ENCODE measurements at places on chromosomes 3 and 15.
A peak's percentile ranks its signal among the peaks of the same experiment; 100 is the strongest.

- DNase-seq = no peak
Observed at GRCh38 chr15:88865498-88866099, 29.7 kb downstream of the HAPLN3 start.

- DNase-seq = no peak
Observed at GRCh38 chr3:171786997-171787396, 23.3 kb downstream of the PLD1 start.

DNA sequence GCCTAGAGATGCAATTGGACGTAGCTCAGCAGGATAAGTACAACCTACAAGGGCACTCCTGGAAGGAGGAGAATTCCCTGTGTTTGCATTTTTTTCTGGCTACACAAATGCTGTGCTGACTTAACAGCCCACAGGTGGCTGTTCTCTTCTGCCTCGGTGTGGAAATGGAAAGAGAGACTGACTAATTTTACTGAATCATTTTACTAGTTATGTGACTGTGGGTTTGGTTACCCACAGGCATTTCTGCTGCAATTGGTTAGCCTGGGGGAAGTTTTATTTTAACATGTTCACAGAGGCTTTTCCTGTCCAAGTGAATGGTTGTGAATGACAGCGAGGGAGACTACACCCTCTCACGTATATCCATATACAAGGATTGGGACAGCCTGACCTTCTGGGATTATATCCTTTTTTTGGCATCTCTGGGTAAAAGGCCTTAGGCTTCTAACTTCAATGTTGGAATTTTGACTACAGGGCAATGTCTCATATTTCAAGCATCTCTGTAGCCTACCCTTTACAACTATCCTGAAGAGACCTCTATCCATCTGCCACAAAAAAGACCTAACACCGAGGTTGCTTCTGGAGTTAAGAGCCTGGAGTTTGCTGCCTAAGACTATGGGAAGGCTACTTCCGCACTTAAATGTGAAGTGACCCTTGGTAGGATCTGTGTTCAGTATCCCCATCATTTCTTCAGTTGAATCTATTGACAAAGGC, 67.2 kb upstream of the TP63 start:
- no peak for DNase-seq

GRCh38 chr3:50570508-50571279, 1.4 kb downstream of the HEMK1 start:
- DNase-seq = no peak

DNA sequence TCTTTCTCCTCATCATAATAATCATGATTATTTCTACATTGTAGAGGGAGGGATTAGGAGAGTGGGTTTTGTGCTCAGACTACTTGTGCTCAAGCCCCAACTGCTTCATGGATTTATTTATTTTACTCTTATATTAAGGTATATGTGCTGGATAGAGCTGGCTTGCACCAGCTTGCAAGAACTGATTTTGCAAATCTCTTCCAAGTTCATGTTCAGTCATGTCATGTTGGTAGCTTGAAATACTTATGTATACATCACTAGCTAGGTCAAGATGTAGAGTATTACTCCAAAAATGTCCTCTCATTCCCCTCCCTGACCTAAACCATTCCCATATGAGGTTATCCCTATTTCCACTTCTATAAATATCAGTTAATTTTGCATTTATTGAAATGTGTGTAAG, 293.9 kb upstream of the RBMS3 start:
- DNase-seq = no peak

DNA sequence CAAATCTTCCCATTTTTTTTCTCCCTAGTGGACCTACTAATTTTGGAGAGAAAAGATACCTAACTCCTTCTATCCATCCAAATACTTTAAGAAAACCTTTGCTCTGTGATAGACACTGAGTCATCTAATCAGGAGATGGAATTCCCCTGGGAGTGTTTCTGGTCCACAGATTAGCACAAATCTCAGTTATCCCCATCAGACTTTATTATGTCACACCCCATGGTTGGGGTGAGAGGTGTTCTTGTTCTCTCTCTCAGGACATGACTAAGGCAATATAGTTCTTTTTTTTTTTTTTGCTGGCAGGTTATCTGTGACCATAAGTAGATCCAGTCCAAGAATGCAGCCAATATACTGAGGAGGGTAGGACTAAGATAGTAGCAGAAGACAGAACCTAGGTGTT, 15.8 kb downstream of the SLC9A9 start:
- DNase-seq = no peak

DNA sequence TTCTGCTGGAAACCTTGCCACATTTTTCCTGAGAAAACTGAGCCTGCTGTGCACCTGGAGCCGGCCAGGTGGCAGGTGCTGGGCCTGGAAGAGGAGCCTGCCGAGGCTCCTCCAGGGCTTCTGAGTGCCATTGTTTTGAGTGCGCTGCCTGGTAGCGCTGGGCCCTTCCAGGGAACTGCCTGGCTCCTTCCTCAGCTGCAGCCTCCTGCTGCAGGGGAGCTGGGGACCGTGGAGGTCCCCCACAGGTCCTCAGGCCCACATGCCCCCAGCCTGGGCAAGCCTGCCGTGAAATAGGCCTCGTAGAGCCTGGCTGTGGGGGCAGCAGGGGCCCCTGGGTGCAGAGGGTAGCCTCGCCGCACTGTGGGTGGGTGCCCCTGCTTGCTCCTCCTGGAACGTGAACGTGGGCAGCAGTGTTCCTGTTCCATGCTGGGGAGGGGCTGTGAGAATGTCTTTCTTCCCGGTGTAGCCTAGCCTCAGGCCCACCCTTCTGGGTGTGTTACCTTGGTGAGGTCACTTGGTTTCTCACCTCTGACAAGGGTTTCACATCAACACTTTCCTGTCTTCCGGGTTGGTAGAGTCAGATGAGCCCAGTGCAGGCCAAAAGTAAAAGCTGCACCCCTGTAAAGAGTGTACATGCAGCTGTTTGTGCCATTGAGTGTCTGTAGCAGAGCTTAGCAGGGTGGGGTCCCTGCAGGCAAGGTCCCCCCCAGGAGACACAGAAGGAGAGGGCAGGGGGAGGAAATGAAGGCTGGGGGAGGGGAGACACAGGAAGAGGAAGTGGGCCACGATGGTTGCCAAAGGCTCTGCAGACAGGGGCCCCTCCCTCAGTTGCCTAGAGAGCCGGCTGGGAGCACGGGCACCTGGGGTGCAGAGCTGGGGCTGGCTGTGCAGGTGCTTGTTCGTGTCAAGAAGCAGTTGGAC, 34.5 kb downstream of the KLF13 start:
- DNase-seq = no peak

- no peak for DNase-seq
Observed at GRCh38 chr15:72173864-72174550, 23.6 kb downstream of the GRAMD2A start.

- no peak for DNase-seq
Observed at GRCh38 chr3:49930168-49930690, 618 bp upstream of the MON1A start.

DNA sequence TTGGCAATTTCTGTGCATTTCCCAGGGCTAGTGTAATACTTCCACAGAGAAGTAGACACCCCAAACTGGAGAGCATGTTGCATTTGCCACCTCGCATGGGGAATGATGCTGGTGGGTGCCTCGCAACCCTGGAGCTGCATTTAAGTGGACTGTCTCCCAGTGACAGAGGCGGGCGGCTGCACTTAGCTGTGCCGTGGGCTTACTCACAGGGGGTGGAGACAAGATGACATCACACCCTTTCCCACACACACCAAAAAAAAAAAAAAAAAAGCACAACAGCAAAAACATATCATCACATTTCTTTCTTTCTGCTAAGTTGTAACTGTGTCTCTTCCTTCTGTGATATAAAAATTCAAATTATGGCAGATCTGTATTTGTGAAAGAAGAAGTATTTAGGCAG, at the start of gene ABI3BP:
TSS of gene ABI3BP (minus strand) at position 113 of the 400 bp plus-strand sequence. CDS start at position 76, 37 bp downstream.
- no peak for DNase-seq

GRCh38 chr3:173933113-173933512, 535.6 kb downstream of the NLGN1 start:
- DNase-seq = no peak

- no peak for DNase-seq
Observed at GRCh38 chr15:57290187-57290586, 86.1 kb upstream of the CGNL1 start.

DNA sequence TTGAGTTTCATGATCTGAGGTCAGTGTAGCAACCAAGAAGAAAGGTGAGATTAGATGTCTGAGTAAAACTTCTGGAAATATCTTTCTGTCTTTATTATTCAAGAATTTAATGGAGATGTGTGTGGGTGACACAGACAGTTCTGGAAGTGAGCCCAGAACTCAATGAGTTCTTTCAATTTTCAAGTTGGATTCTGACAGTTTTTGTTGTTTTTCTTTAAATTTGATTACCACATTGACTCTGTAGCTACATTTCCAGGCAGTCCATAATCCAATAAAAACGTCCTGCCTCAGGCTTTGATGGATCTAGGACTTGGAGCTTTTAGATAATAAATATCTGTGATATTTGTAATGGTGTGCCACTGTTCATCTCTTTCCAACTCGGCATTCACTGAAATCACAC, 3.9 kb upstream of the PARP14 start:
- DNase-seq = no peak

GRCh38 chr3:18446149-18446825, 21.1 kb upstream of the SATB1 start:
- DNase-seq = no peak

- no peak for DNase-seq
Observed at GRCh38 chr3:108006077-108006771, 84.6 kb downstream of the CD47 start.

GRCh38 chr15:31031471-31032067, 40.1 kb upstream of the MTMR10 start:
- DNase-seq = peak; percentile 4

DNA sequence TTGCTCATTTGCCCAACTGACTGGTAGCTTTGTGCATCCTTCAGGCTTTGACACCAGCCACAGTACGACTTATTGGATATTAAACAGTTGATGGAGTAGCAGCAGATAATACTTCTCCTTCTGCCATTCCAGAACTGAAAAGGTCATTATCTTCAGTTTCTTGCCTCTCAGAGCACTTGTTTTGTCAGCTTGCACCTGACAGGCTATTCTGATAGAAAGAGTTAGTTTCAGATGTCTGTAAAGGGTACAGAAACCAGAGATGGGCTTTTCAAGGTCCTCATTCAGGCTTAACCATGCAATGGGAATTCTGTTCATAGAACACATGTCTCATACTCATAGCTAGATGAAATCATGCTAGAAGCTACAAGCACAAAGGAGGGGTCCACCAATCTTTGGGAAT, 367.2 kb downstream of the OTOL1 start:
- no peak for DNase-seq

- no peak for DNase-seq
Observed at GRCh38 chr15:77675806-77676415, 43.2 kb upstream of the LINGO1 start.

DNA sequence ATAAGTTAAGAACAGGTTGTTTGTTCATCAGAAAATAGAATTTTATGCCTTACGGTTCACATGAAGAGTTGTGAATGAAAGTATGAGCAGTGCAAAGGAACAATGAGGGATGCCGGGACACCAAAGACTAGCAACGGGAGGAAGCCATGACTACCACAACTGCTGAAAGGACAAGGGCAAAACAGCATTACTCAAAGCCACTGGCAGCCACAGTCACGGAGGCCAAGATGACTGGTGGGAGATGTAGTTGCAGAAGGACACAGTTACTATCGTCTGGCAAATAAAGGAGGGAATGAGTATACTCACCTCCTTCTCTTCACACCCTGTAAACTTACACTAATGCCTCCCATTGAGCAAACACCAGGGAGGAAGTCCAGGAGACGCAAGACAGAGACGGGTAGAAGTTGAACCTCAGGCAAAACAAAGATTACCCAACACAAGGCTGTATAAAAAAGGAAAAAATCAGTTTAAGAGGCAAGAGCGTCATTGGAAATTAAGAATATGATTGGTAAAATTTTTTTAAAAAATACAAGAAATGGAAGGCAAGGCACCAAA, 675.5 kb downstream of the FHIT start:
- no peak for DNase-seq

GRCh38 chr3:48891606-48892005, 7.1 kb downstream of the SLC25A20 start:
- no peak for DNase-seq

DNA sequence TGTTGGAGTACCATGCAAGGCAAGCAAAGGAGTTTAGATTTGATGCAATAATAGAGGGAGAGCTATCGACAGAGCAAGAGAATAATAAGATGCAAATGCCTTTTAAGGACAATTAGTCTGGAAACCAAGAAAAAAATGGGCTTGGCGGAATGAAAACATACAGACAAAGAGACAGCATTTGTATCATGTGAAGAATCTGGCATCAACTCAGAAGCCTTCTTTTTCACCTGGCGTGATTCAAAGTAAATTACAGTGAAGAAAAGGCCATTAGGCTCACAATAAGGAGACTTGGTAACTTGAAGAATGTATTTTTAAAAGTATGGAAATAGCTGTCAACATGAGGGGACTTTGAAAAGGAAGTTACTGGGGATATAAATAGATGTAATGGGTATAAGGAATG, 521.2 kb upstream of the GOLIM4 start:
- peak; percentile 17 for DNase-seq

GRCh38 chr3:176872771-176873209, 324.5 kb downstream of the TBL1XR1 start:
- DNase-seq = peak; percentile 46

- no peak for DNase-seq
Observed at GRCh38 chr15:56798639-56799038, 65.3 kb upstream of the ZNF280D start.

GRCh38 chr3:30658328-30659052, 52.1 kb downstream of the TGFBR2 start:
- DNase-seq = peak; percentile 75

GRCh38 chr3:101038393-101038792, 45.2 kb upstream of the ABI3BP start:
- DNase-seq = no peak

DNA sequence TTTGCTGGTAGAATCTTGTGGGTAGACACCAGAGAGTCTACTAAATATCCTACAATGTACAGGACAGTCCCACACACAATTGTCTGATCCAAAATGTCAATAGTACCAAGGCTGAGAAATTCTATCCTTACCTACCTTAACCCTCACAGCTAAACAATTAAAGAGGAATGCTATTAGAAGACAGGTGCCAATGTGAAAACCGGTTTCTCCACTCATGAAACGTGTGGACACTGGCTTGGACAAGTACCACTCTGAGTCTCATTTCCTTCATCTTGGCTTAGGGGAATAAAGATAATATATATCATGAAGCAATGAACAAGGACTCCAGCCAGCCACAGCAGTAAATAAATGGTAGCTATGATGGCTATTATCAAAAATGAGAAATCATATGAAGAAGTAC, 90.2 kb downstream of the RFTN1 start:
- no peak for DNase-seq

DNA sequence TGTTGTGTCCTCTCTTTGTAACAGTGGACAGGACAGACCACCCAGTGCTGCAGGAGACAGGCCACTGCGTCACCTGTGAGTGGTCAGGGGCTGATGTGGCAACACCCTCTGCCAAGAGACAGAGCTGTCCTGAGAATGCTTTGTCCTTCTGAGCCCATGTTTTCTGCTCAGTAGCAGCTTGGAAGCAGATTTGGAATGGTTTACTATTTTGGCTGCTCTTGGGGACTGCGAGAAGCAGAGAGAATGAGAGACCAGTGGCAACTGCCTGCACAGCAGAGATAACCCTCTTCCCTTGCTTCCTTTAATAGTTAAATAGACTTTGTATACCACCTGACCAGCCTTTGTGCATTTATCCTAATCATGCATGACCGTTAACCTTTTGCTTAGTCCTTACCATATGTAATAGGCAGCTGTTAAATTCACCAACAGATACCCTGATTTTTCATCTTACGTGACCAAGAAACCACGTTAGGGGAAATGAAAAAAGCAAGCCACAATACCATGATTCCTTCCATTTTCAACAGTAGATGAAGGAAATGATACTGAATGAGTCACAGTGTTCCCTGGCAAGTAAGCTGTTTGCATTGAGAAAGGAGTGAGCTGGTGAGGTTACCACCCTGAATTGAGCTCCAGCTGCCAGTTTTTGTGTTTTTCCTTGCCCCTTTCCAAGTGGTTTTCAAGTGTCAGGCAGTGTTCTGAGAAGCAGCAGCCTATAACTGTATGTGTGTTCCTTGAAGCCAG, 35.5 kb downstream of the B3GALNT1 start:
- DNase-seq = peak; percentile 77

Data from bone marrow (tissue), 2 donors.